ENCODE measurements at places on chromosomes 4 and X.

DNA sequence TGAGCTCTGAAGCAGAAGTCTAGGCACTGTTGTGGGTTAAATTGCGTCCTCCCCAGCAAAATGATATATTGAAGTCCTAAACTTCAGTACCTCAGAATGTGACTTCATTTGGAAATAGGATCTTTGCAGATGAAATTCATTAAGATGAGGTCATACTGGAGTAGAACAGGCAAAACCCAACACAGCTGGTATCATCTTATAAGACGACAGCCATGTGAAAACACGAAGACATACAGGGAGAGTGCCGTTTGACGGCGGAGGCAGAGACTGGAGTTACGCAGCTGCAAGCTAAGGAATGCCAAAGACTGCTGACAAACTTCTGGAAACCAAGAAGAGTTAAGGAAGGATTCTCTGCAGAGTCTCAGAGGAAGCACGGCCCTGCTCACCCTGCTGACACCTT is 241.5 kb downstream of the MAML3 start:
- DNase-seq: peak; percentile 38

DNA sequence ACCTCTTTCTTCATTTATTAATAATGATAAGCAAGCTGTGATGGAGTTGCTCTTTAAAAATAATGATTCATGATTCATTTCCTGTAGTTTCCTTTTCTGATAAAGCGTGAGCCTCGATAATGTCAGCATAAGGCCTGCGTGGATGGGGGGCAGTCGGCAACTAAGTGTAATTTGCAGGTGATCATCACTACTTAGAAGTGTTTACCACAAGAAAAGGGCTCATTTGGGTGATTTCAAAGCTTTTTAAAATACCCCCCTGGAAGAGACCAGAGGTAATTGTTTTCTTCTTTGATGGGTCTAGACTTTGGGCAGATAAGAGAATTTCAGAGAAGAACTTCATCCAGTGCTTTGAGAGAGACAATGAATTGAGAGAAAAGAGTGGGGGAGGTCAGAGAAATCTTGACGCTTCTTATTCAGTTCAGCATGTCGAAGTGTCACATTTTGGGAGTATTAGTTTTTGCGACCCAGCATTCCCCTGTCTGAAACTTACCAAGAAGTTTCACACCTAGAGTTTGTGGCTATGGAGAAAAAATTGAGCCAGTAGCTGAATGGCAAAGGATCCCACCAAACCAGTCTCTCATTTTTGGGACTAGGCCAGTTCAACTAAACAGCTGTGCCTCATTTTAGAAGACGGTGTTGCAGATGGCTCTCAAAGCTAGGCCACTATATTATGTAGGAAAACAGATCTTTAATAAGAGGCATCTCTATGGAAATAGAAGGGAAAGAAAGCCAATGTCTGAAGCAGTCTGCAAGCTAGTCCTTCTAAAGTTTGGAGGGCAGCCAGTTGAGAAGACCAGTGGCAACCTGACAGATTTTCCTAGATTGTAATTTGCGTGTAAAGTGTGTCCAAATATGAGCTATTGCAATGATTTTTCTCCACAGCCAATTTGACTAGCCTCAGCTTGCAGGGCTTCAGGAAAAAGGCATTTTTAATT is 171.0 kb upstream of the PPP1R2C start:
- DNase-seq: no peak

- no peak for DNase-seq
These were observed 279.0 kb upstream of the TACR3 start for GRCh38 chr4:103998756-103999155.

DNA sequence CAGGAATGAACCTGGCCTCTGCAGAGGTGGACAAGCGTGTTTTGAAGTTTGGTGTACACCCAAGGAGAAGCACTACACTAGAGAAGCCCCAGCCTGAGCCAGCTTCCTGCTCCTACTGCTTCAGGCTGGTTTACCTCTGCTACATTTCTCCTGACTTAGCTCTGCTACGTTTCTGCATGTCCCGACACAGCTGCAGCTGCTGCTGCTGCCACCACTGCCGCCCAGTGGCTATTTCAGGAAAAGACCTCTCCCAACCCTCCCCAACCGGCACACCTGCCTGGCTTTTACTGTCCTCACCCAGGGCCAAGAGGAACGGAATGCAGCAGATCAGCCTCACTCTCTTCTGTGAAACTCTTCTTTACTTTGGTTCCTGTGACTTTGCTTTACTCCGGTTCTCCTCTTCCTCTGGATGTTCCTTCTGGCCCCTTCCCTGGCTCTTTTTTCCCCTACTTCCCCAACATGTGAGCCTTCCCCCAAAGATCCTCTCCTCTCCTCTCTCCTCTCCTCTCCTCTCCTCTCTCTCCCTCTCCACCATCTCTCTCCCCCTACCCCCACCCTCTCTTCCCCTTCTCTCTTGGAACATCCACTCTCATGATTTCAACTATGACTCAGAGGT is 3.1 kb upstream of the P2RY4 start:
- peak; percentile 23 for DNase-seq

- DNase-seq: no peak
These were observed 24.0 kb upstream of the SCML1 start for GRCh38 chrX:17713288-17713687.

All from fibroblast of skin of scalp (primary cell).